ENCODE measurements at places on chromosomes 7 and 10.

DNA sequence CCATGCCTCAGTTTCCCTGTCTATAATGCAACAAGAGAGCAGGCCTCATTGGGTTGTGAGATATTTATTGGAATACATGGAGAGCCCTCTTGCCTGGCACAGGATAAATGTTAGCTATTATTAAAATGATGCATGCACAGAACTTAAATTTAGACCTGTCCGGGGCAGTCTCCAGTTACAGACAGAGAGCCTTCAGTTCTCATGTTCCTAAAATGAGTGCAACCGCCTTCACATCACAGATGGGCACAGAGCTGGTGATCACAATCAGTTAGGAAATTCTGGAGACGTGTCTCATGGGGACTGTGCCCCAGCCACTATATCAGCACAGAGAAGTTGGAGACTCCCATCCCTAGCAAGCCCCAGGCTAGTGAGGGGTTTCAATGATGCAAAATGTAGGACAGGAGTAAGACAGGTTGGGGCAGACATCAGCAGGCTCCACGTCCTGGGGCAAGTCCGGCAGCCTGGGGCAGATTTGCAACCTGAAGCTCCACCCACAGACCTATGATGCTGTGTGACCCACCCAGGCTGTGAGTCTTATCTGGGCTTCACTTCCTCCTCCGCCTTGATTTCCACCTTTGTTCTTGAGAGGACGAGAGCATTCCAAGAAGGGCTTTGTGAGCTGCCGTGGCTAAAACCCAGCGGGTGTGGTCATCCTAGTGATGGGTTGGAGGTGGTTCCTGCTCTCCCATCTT, 49.4 kb downstream of the CXCL12 start:
- no peak for DNase-seq

GRCh38 chr10:122290334-122290733, 19.2 kb downstream of the BTBD16 start:
- DNase-seq: no peak

- DNase-seq: no peak
Observed at GRCh38 chr7:68009716-68010115, 1013.1 kb downstream of the TYW1 start.

DNA sequence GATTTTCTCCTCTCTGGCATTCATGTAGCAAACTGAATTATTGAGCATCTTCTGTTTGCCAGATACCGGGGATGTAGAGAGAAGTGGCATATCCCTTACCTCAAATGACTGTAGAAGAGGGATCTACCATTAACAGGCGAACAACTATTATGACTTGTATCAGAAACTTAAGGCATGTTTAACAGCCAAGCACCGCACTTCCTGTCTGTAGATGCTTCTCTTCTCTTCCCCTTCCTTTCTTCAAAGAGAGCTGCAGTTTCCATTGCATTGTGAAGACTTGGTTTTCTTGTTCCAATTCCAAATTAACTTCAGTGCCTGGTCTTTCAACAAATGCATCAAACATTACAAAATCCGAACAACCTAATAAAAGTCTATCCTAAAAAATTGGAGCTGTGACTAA, 49.3 kb downstream of the LRRC4 start:
- no peak for DNase-seq

- no peak for DNase-seq
Observed at GRCh38 chr7:156582591-156583123, 57.9 kb upstream of the RNF32 start.

DNA sequence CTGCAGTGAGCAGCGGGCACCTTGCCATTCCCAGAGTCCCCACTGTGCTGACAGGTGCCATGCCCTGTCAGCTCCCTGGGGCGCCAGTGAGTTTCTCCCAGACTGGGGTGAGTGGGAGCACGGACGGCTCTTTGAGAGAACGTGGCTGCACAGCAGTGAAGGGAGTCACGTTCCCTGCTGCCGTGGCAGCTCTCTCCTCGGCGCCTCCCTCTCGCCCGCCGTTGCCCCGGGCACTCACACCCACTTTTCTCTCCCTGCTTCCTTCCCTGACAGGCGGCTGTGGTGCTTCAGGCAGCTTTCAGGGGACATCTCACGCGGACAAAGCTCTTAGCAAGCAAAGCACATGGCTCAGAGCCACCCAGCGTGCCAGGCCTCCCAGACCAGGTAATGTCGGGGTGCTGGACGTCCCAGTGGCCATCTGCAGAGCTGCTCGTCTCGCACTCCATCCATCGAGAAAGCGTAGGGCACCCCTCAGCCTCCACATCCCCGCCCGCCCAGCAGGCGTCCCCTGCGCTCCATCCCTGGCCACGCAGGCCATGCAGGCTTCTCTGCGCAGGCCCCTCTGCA, 27.1 kb upstream of the TTYH3 start:
- no peak for DNase-seq

DNA sequence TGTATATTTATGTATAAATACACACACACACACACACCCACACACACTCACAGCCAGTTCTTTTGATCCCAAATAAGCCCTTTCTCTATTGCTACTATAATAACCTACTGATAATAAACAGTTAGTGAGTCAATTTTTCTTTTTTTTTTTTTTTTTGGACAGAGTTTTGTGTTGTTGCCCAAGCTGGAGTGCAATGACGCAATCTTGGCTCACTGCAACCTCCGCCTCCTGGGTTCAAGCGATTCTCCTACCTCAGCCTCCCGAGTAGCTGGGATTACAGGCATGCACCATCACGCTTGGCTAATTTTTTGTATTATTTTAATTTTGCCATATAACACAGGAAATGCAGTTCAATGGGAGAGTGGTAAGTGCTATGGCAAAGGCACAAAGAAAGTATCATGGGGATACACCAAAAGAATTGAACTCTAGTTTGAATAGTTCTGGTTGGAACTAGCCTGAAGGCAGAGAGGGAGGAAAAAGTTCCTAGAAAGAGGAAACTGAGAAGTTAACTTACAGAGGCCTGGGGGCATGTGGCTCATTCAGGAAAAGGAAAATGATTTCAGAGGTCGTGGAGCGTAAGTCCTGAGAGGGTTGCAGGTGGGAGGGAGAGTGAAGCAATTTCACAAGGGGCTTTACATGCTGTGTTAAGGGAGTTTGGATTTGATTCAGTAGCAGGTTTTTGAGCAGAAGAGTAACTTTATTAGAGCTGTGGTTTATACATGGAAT, 44.4 kb upstream of the JCAD start:
- no peak for DNase-seq

DNA sequence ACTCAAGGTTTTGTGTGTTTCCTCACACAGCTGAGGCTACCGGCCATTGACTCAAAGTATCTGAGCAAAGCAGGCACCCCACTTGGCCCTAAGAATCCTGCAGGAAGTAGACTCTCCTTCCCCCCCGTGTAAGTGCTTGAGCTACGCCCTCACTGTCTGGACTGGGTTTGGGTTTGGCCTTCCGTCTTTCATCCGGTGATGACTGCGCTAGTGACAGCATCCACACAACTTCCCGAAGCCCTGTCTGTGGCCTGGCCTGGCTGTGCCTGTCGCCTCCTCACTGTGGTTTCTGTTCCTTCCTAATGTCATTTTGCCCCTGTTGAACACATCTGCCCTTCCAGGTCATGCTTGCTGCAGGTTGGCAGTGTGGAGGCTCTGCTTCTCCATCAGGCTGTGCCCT, 14.5 kb downstream of the C7orf57 start:
- DNase-seq: no peak

DNA sequence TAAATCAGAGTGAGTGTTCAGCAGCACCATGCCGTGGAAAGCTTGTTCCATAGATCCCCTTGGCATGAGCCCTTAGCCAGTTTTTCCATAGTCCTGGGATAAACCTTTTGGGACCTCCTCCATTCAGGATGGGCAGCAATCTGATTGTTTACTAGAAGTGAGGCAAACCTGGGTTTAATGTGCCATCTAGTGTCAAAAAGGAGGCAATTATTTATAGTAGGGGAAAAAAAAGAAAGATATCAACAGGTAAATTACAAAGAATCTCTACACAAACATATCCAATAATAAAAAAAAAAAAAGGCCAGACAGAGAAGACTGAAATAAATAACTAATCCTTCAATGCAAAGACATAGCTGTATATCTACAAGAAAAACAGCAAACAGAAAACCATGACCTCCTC, 229.0 kb upstream of the STK17A start:
- DNase-seq: no peak

- DNase-seq: no peak
Observed at GRCh38 chr7:44288381-44288685, 37.1 kb downstream of the CAMK2B start.

DNA sequence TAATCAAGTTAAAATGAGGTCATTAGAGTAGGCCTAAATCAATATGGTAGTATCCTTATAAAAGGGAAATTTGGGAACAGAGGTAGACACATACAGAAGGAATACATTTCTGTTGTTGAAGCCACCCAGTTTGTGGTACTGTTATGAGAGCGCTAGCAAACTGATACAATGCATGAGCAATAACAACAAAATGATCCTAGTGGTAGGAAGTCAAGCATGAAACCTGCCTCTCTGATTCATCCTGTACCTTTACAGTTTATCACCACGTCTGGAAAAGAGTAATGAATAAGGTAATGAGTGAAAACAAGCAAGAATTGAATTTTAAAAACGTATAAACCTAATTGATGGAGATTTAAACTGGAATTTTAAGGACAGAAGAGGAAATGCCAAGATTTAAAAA, 217.2 kb downstream of the PCLO start:
- DNase-seq: no peak

DNA sequence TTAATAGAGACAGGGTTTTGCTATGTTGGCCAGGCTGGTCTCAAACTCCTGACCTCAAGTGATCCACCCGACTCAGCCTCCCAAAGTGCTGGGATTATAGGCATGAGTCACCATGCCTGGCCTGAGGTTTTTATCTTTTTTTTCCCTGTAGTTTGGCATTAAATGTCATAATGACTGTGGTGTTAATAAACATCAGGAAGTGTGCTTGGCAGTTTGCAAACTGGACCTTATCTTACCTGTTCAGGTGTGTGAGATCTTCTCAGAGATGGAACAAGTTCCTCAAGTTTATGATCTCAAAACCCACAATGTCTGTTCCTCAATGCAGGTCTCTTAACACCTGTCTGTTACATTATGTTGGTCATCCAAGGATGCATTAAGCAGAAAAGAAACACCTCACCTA, 80.0 kb downstream of the ARID5B start:
- DNase-seq: no peak

- no peak for DNase-seq
Observed at GRCh38 chr7:159094023-159094740, 50.5 kb downstream of the VIPR2 start.

DNA sequence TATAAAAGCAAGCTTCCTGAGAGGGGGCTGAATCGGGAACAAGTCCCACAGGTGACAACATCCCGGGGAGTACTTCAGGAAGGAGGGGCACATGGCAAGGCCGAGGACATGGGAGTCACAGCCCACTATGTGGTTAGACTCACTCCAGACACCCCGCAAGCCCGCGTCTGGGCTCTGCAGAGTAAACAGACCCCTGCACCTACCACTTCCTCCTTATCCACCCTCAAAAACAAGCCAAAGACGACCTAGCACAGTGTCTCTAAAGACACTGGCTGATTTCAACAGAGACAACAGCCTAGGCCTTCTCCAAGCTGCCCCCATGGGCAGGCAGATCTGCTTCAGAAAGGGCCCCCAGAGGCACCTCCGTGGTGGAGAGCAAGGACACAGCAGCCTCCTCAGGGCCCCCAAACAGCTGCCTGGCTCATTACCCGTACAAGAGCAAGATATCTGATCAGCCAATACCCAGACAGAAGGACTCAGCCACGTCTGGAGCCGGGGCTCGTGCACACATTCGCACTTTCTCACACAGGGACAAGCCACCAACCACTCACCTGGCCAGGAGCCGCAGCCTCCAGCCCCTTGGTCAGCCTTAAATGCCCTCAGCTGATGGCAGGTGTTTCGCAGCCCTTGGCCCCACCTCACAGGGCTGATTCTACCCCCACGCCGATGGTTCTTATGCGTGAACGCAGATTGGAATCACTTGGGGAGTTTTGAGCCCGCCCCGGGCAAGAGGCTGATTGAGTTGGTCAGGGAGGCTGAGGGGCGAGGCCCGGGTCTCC, 10.7 kb upstream of the KPNA7 start:
- no peak for DNase-seq

GRCh38 chr7:111975346-111975745, 230.9 kb downstream of the DOCK4 start:
- no peak for DNase-seq

- no peak for DNase-seq
Observed at GRCh38 chr10:60082341-60082740, 176.0 kb upstream of the CCDC6 start.

GRCh38 chr10:51630640-51631005, 68.8 kb downstream of the CSTF2T start:
- DNase-seq: no peak

GRCh38 chr10:17842641-17843040, 33.5 kb downstream of the MRC1 start:
- no peak for DNase-seq

DNA sequence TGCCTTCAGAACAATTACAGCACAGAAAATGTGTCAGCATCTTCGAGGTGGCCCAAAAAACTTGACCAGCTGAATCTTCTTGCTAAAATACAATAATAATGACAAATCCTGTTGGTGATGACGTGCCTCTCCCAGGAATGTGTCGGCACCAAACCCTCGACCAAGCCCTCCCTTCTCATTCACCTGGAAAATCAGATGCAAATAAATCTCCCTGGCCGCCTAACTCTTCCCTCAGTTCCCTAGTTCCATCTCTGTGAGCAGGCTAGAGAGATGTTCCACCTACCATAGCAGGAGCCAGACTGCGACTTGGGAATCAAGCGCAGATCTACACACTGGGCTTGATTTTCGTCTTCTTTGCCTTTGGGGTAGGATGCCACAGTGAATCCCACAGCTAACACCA, 4.1 kb downstream of the PRSS1 start:
- no peak for DNase-seq

DNA sequence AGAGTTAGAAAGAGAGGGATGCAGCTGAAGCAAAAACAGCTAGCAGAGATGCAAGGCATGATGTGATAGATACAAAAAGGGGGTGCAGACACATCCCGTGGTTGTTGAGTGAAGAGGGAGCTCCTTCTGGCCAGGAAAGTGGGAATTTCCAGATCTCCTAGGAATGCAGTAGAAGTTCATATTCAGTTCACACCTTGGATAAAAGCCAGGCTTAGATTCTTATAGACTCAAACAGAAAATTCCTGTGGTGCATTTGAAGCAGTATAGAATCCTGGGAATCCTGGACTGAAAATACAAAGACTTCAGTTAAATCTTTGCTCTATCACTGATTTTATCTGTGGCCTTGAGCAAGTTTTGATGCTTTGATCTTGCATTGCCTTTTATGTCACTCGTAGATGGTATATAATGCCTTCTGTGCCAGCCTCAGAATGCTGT, 33.9 kb downstream of the SGPL1 start:
- no peak for DNase-seq

All from retina (tissue), 1 donor.